ENCODE measurements at places on chromosomes 1 and 21. TPM values are rescaled to one million over a fixed set of nuclear protein-coding genes. Genes with fewer than 3 reads are reported as not detected.

PFDN2 gene
- 121 TPM for polyA plus RNA-seq

DNA sequence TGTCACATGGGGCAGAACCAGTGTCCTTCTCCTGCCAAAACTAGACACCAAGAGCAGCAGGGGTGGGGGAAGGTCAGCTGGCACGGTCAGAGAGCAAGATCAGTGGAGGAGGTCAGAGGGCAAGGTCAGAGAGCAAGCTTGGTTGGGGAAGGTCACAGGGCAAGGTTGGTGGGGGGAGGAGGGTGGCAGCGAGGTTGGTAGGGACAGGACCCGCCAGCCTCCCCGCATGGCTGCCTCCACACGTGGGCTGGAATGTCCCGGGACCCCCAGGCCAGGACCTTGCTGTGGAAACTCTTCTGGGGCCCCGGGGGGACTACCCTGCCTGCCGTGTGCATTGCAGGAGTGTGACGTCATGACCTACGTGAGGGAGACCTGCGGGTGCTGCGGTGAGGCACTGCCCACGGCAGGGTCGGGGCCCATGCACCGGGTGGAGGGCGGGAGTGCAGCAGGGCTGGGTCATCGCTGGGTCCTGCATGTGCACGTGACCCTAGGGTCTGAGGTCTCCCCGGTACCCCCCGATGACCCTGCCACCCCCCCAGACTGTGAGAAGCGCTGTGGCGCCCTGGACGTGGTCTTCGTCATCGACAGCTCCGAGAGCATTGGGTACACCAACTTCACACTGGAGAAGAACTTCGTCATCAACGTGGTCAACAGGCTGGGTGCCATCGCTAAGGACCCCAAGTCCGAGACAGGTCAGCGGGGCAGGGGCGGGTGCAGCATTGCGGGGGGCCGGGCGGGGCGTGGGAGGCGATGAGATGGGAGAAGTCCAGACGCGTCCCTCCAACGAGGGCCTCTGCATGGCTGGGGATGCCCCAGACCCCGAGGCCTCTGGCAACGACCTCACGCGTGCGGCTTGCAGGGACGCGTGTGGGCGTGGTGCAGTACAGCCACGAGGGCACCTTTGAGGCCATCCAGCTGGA lies 27.3 kb downstream of the COL6A2 start:
- DNase-seq, result no peak

DNA sequence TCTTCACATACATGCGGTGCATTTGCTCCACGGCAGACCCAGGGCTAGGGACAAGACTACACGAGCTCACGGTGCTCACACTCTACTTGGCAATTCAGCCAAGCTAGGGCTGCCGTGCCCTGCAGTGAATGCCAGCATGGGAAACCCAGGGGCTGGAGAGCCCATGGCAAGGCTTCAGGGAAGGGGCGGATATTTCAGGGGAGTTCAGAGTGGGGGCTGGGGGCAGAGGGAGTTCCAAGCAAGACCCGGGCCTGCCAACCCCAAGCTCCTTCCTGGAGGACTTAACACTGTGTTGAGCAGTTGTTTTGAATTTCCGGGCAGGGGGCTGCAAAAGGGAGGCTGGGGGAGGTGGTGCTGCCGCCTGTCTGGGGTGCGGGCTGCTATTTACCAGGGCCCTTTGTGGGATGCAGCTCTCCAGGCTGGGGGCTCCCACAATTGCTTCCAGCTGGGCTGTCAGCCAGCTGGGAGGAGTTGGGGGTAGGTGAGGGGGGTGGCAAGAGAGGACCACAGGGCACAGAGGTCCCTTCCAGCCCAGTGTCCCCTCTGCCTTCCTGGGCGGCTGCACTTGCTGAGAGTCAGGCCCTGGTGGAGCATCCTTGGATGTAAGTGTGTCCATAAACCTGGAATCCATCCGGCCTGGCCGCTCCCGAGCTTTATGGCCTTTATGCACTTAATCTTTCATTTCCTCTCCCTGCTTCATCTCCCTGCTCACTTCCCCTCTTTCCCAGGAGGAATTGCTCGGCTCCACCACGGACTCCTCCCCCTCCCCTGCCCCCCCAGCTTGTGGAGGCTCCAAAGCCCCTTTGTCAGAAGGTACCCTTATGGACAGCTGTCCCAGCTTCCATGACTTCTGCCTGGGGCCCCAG lies 55.8 kb upstream of the SSBP3 start:
- no peak for DNase-seq

DNA sequence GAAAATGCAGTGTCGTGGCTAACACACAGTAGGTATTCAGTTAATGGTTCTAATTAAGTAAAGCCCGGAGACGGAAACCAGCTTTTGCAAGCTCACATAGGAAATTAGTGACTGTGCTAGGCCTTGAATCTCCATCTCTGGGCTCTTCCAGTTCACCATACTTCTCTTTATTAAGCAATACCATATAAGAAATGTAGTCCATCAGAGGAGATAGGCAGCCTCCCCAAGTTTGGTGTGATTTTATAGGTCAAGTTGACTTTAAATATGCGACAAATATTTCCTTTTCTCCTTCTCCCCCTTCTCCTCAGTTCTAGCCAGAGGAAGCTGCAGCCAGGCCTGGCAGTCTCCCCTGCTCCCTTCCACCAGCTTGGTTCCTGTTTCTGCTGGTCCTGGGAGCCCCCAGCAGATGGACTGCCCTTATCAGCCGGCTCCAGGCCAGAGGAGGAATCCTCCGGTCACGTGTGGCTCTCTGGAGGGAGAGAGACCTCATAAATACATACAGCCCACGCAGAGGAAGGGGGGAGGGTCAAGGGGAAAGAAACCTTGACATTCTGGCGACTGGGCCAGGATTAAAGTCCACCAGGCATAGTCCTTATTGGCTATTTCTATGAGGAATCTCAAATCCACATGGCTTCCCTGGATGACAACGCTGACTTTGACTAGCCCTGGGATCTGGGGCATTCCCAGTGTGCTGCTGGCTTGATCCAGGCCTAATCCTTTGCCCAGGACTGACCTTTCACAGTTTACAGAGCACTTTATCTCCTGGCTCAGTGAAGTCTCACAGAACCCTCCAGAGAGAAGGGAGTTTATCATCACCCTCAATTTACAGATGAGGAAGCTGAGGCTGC lies 115.1 kb upstream of the JUN start:
- peak; percentile 87 for DNase-seq

PKP1 gene
- polyA plus RNA-seq, result not detected

DNA sequence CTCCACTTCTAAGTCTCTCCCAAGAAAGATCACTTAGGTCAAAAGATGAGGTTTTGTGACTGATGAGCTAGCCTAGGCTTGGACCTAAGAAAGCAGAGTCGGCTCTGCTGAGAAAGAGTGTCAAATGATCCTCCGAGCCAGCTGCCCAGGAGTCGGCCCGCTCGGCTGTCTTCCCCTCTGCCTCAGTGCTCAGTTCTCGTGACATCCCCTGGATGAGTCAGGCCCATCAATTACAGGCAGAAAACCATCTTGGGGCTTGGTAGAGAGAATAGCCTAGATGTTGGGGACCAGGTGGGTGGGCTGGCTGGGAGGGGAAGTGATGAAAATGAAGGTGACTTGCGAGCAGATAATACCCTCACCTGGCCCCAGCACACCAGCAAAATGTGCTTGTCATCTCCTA lies 60.5 kb downstream of the SLC66A1 start:
- no peak for DNase-seq

- no peak for DNase-seq
Observed at GRCh38 chr1:224435999-224436398, 1.4 kb upstream of the WDR26 start.

DNA sequence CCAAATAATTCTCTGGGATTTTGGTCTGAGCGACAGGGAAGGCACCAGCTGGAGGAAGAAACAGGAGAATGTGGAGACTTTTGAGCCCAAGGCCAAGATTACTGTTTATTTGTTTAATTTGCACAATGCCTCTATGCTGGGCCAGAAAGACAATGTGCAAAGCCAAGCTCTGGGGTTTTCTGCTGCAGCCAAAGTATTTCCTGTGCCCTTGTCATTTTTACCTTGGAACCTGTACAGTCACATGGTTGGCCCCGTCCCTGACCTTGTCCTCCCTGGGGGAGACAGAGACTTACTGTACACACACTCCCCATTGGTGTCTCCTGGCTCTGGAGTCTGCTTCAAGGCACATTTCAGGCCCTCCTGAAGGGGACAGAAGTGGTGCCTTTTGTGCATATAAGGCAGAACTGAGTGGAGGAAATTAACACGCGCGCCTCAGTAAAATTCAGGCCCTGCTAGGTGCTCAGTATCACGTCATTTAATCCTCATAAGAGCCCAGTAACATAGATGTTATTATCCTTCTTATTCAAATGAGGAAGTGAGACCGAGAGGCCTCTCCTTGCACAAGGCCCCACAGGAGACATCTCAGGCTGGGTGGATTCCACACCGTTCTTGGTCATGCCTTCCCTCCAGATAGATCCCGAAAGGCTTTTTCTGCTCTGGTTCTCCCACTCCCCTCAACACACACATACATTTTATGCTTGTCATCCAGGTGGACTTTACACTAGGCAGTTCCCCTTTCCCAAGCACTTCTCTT lies 21.1 kb downstream of the C1orf115 start:
- no peak for DNase-seq

DNA sequence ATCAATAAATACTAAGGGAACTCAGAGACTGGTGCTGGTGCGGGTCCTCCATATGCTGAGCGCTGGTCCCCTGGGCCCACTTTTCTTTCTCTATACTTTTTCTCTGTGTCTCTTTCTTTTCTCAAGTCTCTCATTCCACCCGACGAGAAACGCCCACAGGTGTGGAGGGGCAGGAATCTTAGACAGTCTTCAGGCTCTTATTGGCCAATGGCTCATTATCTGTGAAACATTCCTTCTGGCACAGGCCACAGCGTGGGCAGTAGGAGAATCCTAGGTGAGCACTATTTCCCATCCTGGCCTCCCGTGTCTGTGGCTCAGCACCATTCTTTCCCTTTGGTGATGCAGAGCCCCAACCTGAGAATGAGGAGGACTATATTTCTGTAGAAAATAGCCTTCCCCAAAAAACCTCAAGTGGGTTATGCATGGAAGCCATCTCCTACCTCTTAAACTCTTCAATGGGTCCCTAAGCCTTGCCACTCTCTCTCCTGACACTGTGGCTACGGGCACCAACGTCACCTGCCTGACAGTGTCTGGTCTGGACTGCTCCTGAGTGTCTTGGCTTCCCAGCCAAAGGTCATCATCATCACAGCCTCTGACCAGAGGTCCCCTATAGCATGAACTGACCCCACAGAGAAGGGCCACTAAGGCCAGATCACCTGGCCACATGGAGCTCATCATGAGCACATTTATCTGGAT lies 6.2 kb upstream of the SLAMF1 start:
- DNase-seq, result no peak

DNA sequence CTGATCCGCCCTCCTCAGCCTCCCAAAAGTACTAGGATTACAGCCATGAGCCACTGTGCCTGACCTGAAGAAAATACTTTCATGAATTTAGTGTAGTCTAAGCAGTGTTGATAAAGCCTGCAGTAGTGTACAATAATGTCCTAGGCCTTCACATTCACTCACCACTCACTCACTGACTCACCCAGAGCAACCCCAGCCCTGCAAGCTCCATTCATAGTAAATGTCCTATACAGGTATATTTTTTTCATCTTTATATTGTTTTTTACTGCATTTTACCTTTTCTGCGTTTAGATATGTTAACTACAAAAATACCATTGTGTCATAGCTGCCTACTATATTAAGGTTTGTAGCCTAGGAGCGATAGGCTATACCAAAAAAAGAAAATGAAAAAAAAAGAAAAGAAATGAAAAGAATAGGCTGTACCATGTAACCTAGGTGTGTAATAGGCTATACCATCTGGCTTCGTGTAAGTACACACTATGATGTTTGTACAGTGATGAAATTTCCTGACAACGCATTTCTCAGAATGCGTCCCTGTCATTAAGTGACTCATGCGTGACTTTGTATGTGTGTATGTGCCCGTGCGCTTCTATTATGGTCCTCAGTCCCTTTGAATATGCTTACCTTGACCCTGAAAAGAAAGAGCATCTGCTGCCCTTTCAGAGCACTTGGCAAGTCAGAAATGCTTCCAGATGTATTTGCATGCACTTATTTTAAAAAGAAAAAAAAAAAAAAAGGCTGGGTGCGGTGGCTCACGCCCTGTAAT lies 9.2 kb upstream of the SLAMF8 start:
- no peak for DNase-seq

DNA sequence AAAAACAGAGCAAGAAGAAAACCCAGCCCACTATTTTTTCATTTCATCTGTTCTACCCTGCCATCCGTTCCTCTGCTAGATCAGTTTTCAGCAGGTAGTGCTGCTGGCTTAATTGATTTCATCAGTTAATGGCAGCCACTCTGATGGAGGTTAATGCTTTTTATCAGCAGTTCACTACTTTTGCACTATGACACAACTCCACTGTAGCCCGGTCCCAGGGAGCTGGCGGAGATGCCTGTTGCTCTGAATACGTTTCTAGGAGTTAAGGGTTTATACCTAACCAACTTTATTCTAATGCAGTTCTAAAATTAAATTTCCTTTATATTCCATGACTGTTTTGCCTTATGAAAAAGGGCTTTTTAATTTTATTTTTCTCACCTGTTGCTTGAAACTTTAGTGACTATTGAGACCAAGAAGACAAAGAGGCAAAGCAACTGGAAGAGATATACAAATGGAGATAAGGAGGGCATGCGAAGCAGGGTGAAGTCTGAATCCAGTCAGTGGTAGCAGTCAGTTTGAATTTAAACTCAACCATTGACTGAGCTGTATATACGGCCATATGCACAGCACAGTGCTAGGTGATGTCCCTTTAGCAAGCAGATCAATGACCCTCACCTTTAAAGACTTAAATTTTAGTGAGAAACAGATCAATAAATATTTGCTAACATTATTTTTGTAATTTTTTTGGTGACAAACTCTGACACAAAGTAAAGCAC lies 477.9 kb downstream of the LMO4 start:
- peak; percentile 28 for DNase-seq

MROH9 gene
- not detected for polyA plus RNA-seq

GRCh38 chr1:57671750-57672149 lies 247.9 kb upstream of the DAB1 start:
- no peak for DNase-seq

LIPI gene
- not detected for polyA plus RNA-seq

- DNase-seq, result no peak
Observed at GRCh38 chr1:57307392-57308170, 116.3 kb downstream of the DAB1 start.

- DNase-seq, result no peak
Observed at GRCh38 chr21:33751120-33751519, 108.8 kb downstream of the ITSN1 start.

DNA sequence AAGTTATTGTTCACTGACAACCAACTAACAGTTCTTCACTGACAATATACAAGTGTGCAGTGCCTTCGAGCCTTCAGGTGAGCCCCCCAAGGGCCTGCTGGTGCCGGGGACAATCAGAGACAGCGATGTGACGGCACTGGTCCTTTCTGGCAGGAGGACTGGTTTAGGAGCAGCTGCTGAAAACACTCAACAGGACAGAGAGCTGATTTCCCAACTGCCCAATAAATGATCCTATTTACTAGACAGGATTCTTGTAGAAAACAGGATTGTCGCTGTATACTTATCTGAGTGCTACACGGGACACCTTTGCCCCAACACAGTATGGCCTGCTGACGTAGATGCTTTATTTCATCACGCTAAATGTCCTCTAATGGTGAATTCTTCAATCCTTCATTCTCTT lies 65.4 kb downstream of the TP53BP2 start:
- DNase-seq, result no peak

GRCh38 chr1:233738850-233739249 lies 124.9 kb downstream of the KCNK1 start:
- DNase-seq, result no peak

All from cardiac muscle cell (in vitro differentiated cells and primary cell).